Effector memory CD8-positive, alpha-beta T cell (primary cell): ENCODE measurements at places on chromosomes 6 and 20.
A peak's percentile ranks its signal among the peaks of the same experiment; 100 is the strongest.

- no peak for DNase-seq
Observed at GRCh38 chr20:43846516-43846905, 68.1 kb upstream of the TOX2 start.

GRCh38 chr20:45964006-45964400 is 8.0 kb downstream of the ZNF335 start:
- no peak for DNase-seq

DNA sequence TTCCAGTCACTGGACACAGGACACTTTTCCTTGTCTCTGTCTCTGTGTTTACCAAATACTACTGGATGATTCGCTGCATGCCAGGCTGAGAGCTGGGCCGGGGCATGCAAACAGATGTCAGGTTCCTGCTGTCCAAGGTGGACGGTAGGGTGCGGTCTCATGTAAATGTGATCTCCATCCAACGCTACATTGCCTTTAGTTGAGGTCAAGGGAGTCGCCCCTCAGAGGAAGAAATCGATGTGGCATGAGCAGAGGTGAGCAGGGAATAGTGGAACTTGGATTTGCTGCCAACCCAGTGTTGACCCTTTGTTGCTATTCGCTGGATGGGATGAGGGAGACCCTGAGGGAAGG is 9.8 kb upstream of the TOX2 start:
- no peak for DNase-seq

GRCh38 chr20:46823271-46823751 is 71.3 kb upstream of the EYA2 start:
- DNase-seq, result no peak

- DNase-seq, result no peak
Observed at GRCh38 chr6:150157081-150157480, 14.2 kb downstream of the PPP1R14C start.

- peak; percentile 25 for DNase-seq
Observed at GRCh38 chr6:159691133-159691962, 1.7 kb downstream of the SOD2 start.

DNA sequence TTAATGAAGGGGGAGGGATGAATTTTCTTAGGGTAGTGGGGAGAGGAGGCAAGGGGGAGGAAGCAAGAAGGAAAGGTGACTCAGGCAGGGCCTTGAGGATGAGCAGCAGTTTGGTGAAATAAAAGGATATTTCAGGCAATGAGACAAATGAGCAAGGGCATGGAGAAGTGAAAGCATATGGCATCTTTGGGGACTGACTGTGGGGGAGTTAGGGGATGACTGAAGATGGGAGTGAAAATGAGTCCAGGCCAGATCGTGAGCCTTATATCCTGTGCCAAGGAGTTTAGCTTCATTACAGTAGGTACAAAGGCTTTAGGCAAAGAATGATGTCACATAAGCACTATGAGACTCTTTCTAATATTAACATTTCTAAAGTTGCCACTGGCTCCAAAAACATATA is 51.9 kb downstream of the ILRUN start:
- DNase-seq, result no peak

GRCh38 chr20:5718896-5719595 is 31.2 kb upstream of the SHLD1 start:
- no peak for DNase-seq

GRCh38 chr6:30557683-30557981 is 537 bp downstream of the PRR3 start:
- DNase-seq, result no peak

- no peak for DNase-seq
Observed at GRCh38 chr6:105759946-105760345, 326.2 kb upstream of the PRDM1 start.

DNA sequence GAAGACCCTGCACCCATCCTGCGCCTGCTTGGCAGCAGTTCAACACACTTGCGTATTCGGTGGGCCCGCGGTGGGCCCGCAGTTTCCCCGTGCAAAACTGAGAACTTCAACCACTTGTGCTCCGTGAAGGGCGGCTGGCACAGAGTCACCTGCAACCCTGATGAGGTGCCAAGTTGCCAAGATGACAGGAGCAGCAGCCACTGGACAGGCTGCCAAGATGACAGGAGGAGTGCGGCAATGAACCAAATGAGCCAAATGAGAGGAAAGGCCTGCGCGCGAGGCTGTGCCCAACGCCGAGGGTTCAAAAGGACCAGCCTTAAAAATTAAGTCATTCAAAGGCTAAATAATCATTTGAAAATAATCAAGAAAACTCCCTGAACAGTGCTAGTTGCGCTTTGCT is 20.1 kb downstream of the DIDO1 start:
- DNase-seq, result no peak
